Mammary epithelial cell (primary cell): ENCODE measurements at places on chromosomes 7 and 10. TPM values are rescaled to one million over a fixed set of nuclear protein-coding genes. Genes with fewer than 3 reads are reported as not detected.

- no peak for DNase-seq
Observed at GRCh38 chr10:112304267-112304859, 21.2 kb downstream of the TECTB start.

DNA sequence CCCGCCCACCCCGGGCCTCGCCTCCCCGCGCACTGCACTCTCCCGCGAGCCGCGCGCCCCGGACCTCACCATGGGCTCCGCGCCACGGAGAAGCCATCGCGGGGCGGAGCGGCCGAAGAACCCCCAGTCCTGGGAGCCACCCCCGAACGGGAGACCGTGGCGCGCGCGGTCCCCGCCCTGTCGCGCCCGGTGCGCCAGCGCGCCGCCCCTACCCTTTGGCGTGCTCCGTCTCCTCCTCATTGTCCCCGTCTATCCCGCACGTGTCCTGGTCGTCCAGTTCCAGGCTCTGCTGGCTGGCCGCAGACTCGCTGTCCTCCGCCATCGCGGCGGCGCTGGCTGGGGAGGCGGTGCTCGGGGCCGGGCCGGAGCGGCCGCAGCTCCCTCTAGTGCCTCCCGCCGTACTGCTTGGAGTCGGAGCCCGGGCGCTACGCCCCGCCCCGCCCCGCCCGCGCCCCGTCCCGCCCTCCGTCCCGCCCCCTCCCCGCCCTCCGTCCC, at the start of gene NMT2:
Gene NMT2 (minus strand): TSS at position 403 of the 495 bp plus-strand sequence. CDS start 81 bp downstream, at position 322.
- DNase-seq = peak; percentile 82

DNA sequence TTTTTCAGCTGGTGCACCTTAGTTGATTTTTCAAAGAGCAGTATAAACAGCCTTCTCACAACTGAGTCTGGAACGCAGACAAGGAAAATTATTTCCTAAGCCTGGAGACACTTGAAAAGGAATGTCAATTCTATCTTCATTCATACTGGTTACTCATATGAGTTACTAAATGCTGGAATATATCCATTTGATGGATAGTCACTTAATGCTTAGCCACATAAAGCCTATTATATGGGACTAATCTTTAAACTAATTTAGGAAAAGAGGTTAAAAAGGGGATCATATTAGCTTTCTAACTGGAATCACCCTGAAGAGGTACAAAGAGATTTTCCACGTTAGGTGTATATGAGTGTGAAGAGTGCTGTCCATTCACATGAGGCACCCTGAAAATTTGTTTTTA, 1.7 kb upstream of the HOXA4 start:
- DNase-seq = no peak

- DNase-seq = no peak
Observed at GRCh38 chr7:51075681-51076580, 240.7 kb downstream of the COBL start.

GRCh38 chr10:118930614-118931013, 98.9 kb upstream of the NANOS1 start:
- DNase-seq = no peak

DNA sequence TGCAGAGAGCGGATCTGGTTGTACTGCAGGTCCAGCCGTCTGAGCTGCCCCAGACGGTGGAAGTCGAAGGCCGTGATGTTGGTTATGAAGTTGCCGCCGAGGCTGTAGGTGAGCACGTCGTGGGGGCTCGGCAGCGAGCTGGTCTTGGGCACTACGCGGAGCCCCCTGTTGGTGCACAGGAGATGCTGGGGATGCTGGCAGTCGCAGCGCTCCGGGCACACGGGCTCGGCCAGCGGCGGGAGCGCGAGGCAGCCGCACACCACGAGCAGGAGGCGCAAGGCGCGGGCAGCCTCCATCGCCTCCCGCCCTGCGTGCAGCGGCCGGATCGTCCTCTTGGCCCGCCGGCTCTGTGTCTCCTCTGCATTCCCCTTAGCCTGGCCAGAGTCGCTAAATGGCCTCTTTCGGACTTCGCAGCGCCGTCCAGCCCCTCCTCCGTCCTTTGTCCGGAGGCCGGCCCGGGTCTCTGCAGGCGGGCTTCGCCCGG, 337 bp downstream of the TRIL start:
- DNase-seq = no peak

- peak; percentile 56 for DNase-seq
Observed at GRCh38 chr10:44979281-44980191, 927 bp upstream of the DEPP1 start.

- DNase-seq = no peak
Observed at GRCh38 chr7:44285561-44285960, 39.8 kb downstream of the CAMK2B start.

DNA sequence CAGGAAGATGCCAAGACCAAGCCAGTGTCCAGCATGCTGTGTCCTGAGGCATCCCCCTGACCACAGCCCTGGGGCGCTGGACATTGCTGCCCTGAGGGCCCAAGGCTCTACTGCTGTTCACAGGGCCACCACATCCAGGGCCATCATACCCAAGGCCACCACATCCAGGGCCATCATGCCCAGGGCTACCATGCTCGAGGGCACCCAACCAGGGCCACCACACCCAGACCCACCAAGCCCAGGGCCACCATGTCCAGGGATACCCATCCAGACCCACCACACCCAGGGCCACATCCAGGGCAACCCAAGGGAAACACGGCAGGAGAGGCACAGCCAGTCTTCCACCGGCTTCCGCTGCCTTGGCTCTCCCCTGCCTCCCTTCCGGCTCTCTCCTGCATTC, 17.1 kb downstream of the STK32C start:
- no peak for DNase-seq

- DNase-seq = no peak
Observed at GRCh38 chr7:87482115-87482514, 6.6 kb upstream of the ABCB4 start.

DNA sequence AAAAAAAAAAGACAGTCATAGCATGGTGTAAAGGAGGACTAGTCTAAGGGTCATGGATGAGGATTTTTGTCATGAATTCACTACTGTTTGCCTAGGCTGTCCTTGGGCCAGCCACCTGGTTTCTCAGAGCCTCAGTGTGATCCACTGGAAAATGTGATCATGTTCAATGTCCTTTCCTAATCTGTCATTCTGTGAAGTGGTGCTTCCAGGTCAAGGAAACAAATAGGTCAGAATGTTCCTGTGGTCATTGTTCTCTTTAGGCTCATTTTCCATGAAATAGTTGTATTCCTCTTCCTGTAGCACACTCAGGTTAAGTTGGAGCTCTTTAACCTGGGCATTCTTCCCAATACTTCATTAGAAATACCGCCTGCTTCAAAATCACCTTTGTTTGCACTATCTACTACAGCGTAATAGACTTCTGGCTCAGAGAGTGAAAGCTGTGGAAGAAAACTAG, 16.5 kb downstream of the CD36 start:
- DNase-seq = no peak

DNA sequence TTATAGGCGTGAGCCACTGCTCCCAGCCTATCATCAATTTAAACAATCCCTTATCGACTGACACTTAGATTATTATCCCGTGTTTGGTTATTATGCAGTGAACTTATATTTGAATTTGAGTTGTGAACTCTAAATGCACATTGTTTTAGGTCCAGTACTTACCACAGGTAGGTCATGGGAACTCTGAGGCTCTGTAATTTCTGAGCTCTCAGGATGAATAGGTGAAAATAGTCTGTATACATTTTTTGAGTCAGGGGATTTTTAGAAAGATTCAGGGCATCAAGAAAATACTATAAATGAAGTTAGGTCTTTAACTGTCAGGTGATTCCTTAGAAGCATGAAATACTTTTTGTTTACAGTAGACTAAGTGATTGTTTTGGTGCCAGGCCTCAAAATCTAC, 8.8 kb downstream of the CCDC136 start:
- DNase-seq = no peak

DNA sequence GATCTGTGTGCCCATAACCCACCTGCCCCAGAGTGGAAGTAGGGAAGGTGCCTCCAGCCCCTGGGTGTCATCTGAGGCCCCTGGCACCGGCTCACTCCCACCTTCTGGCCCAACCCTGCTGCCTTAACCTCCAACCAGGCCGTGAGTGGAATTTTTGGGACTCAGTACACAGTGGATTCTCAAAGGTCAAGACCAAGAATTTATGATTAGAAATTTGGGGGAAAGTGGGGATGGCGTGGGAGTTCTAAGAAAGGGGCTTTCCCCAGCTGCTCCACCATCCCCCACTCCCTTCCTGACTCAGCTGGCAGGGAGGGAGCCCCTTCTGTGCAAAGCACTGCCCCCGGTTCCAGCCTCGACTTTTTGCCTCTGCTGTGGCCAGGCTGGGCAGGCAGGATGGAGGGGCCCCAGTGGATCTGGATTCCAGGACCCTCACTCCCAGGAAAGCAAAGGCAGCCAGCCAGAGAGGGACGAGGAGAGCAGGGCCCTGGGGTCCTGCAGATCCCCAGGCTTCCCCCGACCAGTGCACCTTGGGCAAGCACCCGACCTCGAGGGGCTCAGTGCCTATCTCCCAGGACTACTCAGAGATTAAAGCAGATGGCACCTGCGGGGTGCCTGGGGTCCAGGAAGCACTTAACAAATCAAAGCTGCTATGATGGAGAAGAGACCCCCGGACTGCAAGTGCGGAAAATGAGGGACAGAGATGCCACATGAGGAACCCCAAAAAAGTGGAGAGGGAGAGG, 12.8 kb downstream of the SPOCK2 start:
- no peak for DNase-seq

DNA sequence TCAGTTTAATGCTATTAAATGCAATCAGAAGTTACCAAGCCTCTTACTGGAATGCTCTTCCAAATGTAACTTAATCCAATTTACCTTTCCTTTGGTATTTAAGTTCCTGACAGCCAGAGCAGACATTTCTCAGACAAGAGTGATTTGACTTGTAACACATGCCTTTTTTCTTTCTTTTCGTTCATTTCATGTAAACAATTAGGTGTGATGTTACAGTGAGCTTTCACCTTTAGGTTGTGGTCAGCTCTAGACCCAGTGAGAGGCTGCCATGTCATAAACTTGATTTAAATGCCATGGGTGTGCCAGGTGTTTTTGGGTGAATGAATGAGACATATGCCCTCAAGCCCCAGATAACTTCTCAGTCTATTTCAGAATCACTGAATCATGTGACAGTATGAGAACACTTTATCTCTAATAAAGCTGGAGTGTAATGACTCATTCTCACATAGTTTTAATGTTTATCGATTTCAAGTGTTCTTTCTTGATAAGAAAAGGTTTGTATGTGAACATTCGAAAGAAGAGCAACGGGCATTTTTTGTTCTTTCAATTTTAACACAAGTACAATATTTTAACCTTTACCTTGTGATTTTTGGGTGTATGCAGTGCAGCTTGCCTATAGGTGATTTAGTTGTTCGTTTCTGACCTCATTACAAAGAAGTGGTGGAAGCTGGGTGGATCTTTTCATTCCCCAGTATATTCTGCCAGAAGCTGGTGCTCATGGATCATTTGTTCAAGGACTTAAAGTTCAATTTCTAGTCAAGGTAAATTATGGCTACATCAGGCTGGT, 61.5 kb downstream of the CHN2 start:
- DNase-seq = peak; percentile 81

DNA sequence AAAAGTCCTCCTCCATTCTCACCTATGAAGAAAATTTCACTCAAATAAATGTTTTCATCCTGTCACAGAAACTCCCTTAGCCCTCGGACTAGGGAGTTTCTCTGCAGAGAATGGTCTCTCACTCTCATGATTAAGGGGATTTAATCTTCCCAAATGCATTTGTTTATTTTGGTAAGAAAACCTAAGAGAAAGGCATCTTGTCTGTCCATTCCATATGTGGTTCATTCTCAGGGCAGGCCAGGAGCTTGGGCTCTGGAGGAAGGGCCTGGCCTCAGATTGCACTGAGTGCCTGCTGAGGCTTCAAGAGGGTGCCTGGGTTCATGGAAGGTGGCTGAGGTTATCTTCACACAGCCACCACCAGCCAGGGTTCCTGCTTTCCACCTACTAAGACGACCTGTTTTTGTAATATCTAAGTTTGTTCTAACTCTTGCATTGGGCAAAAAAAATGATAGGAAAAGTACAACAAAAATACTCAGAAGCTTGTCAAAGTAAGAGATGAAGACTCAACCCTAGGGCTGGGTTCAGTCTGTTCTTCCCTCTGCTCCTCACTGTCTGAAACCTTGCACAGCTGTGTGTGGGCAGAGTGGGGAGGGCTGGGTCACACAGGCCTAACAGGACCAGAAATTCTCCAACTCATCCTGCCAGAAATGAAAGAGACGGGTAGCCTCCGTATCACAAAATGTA, 186.7 kb downstream of the CXCL12 start:
- DNase-seq = no peak

GRCh38 chr10:133379152-133379800, at the start of gene PAOX:
Gene PAOX, plus strand, starts transcription at chr10:133379262. Its CDS starts 55 bp downstream, at chr10:133379317.
- DNase-seq = peak; percentile 84

- no peak for DNase-seq
Observed at GRCh38 chr10:75335983-75336382, 65.6 kb downstream of the ZNF503 start.

DNA sequence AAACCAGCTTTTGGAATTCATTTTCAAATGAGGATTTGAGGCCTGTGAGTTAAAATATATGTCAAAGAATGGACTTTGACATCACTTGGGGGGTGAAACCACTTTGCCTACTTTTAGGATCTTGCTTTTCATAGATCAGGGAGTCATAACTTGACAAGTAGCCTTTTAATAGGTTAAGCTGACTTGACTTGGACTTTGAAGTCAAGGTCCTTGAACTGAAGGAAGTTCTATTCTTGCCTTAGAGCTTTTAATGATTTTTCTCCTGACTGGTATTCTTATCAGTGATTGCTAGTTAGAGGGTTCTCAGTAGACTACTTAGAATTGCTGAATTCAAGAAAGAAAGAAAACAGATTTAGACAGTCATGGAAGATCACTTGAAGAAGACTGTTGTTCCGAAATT, 17.7 kb downstream of the AGR2 start:
- no peak for DNase-seq

DNA sequence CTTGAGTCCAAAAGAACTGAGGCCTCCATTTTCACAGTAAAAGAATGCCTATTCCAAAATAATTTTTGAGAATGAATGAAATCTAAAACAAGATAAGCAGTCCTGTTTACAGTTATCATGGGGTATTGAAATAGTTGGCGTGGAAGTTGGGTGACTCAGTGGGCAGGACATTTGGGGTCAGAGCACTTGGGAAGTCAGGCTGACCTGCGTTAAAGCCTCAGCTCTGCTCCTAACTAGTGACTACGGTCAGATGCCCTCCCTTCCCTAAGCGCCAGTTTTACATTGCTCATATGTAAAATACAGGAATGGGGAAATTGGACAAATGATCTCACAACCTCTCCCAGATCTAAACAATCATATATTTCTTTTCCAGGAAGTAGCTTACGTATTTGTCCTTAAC, 2.3 kb upstream of the PAPSS2 start:
- no peak for DNase-seq

GRCh38 chr7:25891591-25891990, 260.4 kb upstream of the NFE2L3 start:
- no peak for DNase-seq

DNA sequence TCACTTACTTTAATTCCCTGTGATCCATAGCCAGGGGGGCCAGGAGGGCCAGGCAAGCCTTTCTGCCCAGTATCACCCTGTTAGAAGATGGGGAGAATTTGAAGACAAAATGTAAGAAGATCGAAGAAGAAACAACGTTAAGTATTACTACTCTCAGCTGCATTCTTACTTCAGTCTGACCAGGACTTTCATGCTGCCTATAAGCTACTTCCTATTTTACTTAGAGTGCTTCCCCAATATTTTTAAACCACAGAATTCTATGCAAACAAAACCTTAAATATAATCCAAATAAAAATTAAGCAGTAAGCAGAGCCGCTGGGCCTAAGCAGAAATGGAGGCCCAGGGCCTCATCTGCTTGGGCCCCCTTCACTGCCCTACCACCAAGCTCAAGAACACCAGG, 117.8 kb downstream of the COL28A1 start:
- DNase-seq = no peak

The TWIST1 gene
- total RNA-seq = 2.3 and 4.0 TPM in 2 replicates

The SYT15B gene
- not detected for total RNA-seq

The PAPSS2 gene
- 6.8 and 9.1 TPM in 2 replicates for total RNA-seq

The DBNL gene
- 62.7 and 89.1 TPM in 2 replicates for total RNA-seq

The PLXNA4 gene
- under 0.01 TPM for total RNA-seq

The BICC1 gene
- total RNA-seq = 35.0 TPM

The KEL gene
- total RNA-seq = not detected
